ENCODE measurements at places on chromosomes 4 and X.

DNA sequence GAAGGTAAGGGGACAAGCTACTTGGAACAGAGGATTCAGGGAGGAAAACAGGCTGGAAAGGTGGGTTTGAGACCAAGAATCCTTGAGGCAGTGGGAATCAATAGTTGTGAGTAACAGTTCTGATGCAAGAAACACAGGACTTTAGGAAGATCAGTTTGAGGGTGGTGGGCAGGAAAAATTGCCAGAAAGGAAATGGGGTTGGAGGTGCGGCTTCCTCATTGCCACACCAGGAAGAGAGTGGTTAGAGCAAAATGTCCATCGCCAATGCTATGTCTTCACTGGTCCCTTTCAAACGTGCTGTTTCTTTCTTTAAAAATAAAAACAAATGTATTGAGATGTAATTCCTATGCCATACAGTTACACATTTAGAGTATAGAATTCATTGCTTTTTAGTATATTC lies 57.1 kb upstream of the NOCT start:
- no peak for DNase-seq

- DNase-seq = no peak
Observed at GRCh38 chrX:38277802-38278201, 49.5 kb downstream of the RPGR start.

DNA sequence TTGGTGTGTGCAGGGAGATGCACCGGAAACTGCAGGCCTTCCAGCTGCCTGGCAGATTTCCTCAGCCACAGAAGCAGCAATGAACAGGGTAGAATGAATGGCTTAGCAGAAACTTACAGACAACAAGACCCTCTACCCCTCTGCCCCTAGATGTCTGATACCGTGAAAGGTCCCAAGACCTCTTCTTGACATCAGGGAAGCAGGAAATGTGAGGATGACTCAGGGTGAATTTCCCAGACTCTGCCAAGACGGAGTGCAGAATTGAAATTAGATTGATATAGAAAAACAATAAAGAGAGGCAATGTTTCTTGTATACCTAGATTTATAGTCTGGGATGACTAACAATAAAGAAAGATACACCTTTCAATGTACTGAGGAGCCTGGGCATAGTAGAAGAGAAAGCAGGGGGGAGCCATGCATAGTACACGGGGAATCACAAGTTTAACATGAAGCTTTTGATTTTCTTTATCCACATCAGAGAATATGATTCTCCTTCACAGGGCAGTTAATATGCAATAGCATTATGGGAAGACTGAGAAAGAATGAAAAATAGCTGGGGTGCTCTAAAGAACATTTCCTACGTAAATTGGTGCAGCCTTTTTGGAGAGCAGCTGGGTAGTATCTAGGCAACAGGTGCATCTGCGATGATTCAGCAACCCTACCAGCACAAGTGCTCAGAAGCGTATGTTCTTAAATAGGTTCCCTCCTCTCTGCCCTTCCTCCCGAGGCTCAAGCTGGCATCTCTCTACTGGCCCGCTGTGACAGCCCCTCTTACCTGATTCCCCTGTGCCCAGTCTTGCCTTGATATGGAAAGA lies 18.3 kb upstream of the CXCR3 start:
- peak; percentile 33 for DNase-seq

GRCh38 chr4:142413485-142413884 lies 432.6 kb downstream of the INPP4B start:
- DNase-seq = no peak

DNA sequence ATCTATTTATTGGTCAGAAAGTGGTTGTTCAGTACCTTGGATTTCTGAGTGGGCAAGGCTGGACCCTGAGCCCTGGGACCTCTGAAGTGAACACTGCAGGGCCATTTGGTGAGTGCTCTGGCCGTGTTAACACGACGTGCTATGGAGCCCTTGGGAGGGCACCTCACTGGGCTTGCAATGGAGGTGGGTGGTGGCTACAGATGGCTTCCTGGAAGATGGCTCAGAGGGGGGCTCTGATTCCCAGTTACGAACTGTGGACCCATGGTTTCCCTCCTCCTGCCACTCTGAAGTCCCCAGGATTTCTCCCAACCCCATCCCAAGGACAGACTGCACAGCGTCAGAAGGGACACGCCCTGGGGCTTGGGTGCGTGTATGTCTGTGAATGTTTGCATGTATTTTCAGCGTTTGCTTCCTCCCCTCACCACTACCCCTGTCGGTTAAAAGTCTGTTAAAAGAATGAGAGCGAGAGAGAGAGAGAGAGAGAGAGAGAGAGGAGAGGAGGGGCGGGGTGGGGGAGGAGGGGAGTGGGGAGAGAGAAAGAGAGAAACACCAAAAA lies 3.7 kb upstream of the RHOH start:
- peak; percentile 65 for DNase-seq

GRCh38 chr4:129514852-129515251 lies 418.9 kb downstream of the C4orf33 start:
- DNase-seq = no peak

GRCh38 chr4:121308328-121308663 lies 72.5 kb downstream of the QRFPR start:
- DNase-seq = no peak

DNA sequence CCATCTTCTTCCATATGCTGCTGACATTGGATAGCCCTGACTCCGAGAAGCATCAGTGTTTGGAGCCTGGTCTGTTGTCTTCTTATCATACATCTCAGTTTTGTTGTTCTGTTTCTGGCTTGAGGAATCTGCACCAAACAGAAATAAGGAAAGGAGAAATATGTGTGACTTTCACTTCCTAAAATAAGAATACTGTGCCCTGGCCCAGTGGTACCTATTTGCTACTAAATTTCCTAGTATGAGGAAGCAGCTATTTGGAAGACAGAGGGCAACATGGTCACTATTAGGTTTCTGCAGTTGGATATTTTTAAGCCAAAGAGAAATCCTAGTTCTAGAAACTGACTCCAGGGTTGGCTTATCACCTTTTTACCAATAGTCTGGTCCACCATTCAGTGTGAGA lies 16.8 kb downstream of the CT47C1 start:
- no peak for DNase-seq
